Myometrial cell (primary cell): ENCODE measurements at places on chromosomes 6 and 20. TPM values are rescaled to one million over a fixed set of nuclear protein-coding genes. Genes with fewer than 3 reads are reported as not detected.

Gene OPRM1
- not detected in 2 replicates for total RNA-seq

Gene NOX3
- not detected in 2 replicates for total RNA-seq

Gene CSNK2B
- total RNA-seq = 281 and 300 TPM in 2 replicates

Gene WFDC5
- total RNA-seq = not detected in 2 replicates

Gene OR2H1
- total RNA-seq = not detected in 2 replicates

Gene TMEM239
- under 0.01 TPM in 1 of 2 replicates, not detected in the other for total RNA-seq

Gene OTOR
- not detected in 2 replicates for total RNA-seq

Gene COL11A2
- total RNA-seq = under 0.01 TPM in 1 of 2 replicates, not detected in the other

Gene LTB
- not detected in 2 replicates for total RNA-seq

Gene MAN1A1
- 31.4 and 41.6 TPM in 2 replicates for total RNA-seq

Gene DDO
- total RNA-seq = 1.7 and 2.1 TPM in 2 replicates

Gene RING1
- 11.5 and 15.6 TPM in 2 replicates for total RNA-seq

Gene TMEM244
- not detected in 2 replicates for total RNA-seq
